ENCODE measurements at places on chromosomes 7 and 10. TPM values are rescaled to one million over a fixed set of nuclear protein-coding genes. Genes with fewer than 3 reads are reported as not detected.

Gene CPXM2
- 48.1 TPM for total RNA-seq

Gene MMP21
- 0.26 TPM for total RNA-seq

Gene MYL7
- total RNA-seq = not detected

Gene PNLIPRP3
- not detected for total RNA-seq

Gene SPAM1
- not detected for total RNA-seq

Gene TSPAN33
- 0.17 TPM for total RNA-seq

Gene GNGT1
- total RNA-seq = not detected

Gene CPED1
- total RNA-seq = 196 TPM

Gene COL28A1
- under 0.01 TPM for total RNA-seq

Gene NEBL
- total RNA-seq = 0.33 TPM

Gene EPDR1
- total RNA-seq = 43.4 TPM

Gene SLC18A3
- not detected for total RNA-seq
